ENCODE measurements at places on chromosomes 5 and 9. TPM values are rescaled to one million over a fixed set of nuclear protein-coding genes. Genes with fewer than 3 reads are reported as not detected.

- no peak for DNase-seq
Measured at GRCh38 chr9:70111641-70112236, 68.1 kb downstream of the MAMDC2 start.

DNA sequence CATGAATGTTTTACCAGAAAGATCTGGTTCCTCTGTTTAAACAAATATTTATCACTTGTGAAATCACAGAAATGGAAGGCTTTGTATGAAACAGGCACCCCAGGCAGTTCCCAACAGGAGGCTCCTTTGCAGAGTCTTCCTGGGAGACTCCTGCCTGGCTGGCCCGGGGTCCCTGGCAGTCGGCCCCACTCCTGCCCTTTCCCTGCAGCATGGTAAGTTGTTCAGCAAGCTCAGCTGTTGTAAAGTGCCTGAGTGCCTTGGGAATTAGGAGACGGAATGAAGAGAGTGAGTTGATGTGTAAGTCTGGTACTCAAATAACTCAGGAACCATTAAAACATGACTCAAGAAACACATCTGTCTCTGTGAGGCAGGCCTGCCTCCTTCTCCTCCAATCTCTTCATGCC is 17.5 kb upstream of the LHFPL2 start:
- DNase-seq: no peak

DNA sequence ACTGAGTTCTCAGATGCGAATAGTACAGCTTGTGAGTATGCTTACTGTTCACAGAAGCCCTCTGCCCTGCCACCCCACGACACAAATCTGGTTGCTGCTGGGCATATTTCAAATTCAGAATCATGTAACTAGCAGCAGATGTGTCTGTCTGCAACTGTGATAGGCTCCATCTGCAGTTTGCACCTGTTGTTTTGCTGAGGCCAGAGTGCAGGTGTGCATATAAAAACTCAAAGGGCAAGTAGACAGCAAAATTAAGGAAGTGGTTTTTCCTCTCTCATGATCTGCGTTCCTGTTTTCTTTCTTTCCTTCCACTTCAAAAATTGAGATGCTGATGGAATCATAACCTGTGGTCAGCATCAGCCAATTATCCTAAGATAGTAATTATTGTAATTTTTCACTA is 1000.5 kb downstream of the PTPRD start:
- DNase-seq: no peak

GRCh38 chr9:79928661-79929223 is 357.0 kb downstream of the TLE4 start:
- DNase-seq: no peak

DNA sequence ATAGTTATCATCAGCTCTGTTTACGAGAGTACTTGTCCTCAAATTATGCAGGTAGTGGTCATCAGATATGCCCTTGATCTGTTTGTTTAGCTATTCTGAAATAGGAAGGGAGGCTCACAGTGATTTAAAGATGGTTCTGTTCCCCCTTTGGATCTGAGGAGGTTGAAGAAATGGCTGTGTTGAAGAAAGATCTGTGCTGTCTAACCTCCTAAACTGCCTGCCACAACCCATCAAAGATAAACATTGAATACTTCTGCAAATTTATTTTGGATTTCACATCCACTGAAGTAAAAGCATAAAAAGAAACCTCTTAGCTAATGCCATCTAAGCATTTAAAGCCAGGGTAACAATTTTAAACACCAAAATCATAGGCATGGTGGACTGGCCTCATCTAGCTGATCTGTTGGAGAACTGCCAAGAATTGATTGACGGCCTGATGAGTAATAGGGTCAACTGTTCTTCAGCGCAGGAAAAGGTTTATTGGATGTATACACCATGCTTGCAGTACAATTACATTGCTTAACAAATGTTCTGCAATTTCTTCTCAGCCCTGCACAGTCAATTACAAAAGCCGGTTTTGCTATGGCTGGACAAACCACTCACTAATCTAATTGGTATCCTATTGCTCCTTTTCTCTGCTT is 97.6 kb downstream of the SEMA6A start:
- no peak for DNase-seq

DNA sequence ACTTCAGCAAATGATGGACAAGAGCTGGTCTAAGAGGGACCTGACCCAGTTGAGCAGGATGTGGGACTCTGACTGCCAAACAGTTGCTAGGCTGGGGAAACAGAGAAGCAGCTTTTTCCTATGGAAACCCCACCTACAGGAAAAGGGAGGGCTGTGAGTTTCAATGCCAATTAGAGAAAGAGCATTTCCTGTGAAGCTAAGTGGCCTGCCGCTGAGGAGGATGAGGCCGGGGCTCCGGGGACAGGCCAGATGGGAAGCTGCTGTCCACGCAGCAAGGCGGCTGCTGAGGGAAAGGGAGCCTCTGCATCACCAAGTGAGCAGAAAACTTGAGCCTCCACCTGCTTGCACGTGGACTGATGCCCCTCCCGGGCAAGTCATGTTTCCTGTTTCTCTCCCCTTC is at the start of gene PCDH12:
Gene PCDH12, minus strand, starts transcription at position 90 of the 400 bp plus-strand sequence. CDS start 351 bp downstream, outside the sequence.
- DNase-seq: peak; percentile 65

- no peak for DNase-seq
Measured at GRCh38 chr9:77772646-77773045, 124.5 kb upstream of the GNA14 start.

- no peak for DNase-seq
Measured at GRCh38 chr9:3736161-3736560, 210.4 kb upstream of the RFX3 start.

GRCh38 chr5:159061834-159062474 is 37.8 kb downstream of the EBF1 start:
- DNase-seq: no peak

- no peak for DNase-seq
Measured at GRCh38 chr9:126388964-126389708, 62.5 kb downstream of the MVB12B start.

- no peak for DNase-seq
Measured at GRCh38 chr5:6676702-6677101, 36.5 kb upstream of the TENT4A start.

DNA sequence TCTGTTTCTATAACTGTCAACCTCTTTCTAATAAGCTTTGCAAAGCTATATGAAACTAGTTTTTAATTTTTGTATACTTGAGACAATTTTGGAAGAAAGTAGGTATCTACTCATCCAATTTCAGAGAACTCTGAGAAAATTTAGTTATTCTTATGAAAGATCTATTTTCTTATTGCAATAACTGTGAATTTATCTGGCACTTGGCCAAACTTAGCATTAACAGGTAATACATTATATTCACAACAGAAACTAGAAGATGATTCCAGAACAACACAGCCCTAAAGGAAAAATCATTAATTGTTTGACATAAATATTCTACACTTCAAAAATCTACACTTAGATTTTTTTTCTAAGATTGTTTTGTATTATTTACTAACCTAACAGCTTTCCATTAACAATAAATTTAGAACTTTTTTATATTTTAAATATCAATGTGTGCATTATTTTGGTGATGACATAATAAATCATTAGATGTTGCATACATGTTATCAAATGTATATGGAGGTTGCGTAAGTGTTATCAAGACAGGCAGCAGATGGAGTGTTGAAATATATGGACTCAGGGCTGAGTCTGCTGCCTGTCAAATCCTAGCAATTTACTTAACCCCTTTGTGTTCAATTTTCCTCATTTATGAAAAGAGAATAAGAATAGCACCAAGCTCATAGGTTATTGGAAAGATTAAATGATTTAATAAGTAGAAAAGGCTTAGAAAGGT is 141.8 kb downstream of the MUSK start:
- DNase-seq: no peak

DNA sequence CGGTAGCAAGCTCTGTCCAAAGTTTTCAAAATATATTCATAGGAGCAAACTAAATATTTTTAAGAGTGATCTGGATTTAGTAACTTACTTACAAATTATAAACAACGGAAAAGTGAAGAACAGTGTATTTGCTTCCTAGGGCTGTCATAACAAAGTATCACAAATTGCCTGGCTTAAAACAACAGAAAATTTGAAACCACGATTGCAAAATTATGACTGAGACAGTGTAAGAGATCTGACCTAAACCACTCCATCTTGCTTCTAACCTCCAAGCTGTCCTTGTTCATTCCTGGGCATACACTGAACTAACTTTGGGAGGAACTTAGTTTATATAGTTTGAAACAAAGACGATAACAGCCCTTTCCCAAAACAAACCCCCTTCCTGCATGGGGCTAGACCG is 202.0 kb upstream of the CDH6 start:
- no peak for DNase-seq

DNA sequence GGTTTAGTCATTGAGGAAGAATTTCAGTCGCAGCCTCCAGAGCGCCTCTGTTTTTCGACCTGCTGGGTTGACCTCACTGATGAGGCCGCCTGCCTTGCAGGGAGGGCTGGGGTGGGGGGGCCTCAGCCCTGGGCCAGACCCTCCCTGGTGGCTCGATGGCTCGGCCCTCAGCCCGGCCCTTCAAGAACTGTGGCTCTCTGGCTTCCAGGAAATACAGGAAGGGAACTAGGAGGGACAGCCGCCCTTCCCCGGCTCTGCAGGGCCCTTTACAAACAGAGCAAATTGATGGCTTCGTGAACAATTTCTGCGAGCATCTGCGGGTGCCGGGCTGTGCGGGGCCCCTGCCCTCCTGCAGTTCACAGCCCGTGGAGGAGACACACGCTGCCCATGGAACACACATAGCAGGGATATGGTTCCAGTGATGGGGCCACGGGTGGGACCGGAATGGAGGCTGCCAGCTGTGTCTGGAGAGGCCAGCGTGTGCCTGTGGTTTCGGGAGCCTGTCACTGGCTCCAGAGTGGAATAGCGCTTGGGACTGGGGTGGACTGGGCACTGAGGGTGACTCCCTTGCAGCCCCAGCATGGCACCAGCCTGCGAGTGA is 39.6 kb downstream of the COL5A1 start:
- DNase-seq: no peak

- DNase-seq: no peak
Measured at GRCh38 chr5:154147666-154148065, 42.9 kb upstream of the GALNT10 start.

GRCh38 chr9:13524245-13524644 is 244.8 kb upstream of the MPDZ start:
- no peak for DNase-seq

GRCh38 chr5:143534761-143535154 is 131.3 kb upstream of the NR3C1 start:
- DNase-seq: no peak

DNA sequence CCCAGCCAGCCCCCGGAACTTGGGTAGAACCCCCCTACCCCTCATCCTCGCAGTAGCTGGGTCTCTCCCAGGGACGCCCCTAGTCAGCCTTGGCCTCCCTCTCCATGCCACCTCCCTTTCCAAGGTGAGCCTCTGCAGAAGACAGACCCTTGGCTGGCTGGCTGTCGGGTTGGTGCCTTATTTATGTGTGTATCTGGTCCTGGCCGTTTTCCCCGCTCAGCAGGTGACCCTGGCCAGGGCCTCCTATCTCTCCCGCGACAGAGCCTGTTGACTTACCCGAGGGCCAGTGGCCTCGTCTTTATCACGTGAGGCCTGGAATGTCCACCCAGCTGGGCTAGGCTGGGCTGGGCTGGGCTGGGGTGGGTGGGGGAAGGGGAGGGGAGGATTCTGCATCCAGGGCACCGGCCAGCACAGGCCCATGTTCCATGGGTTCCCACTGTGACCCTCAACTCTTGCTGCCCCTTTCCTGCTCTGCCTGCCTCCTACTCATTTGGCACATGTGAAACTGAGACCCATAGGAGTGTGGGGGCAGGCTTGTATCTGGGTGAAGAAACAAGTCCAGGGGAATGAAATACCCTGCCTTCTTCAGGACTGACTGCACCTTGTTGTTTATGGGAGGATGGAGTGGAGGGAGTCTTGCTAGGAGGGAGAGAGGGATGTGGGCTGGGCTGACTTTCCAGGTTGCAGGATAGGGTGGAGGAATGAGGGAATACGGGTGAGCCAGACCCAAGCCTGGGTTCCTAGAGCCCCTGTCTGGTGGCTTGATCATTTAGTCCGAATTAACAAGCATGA is 3.1 kb downstream of the CXXC5 start:
- DNase-seq: no peak

DNA sequence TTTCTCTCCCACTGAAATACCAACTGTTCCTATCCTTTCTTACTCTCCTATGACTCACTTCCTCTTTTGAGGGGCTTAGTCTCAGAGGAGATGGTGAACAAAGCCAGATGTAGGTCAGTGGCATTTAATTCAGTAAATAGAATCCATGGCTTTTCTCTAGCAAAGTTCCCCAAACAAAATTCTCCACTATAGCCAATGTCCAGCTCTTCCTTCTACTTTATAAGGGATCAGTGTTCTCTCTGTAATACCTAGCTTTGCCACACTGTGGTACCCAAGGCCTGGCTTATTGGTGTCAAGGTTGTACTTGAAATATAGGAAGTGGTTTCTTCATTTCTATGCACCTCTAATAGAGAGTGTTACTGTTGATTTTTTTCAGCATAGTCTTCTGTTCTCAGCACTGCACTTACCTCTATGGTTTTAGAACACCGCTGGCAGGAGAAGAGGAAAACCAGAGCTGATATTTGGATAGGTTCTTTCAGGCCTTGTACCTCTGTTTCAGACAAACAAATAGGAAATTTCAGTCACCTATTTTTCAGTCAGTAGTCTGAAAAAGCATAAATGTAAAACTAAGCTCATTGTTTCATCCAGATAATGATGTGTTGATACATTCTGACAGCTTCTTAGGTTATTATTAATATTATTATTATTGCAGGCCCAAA is 40.6 kb upstream of the ITGA2 start:
- DNase-seq: peak; percentile 72

DNA sequence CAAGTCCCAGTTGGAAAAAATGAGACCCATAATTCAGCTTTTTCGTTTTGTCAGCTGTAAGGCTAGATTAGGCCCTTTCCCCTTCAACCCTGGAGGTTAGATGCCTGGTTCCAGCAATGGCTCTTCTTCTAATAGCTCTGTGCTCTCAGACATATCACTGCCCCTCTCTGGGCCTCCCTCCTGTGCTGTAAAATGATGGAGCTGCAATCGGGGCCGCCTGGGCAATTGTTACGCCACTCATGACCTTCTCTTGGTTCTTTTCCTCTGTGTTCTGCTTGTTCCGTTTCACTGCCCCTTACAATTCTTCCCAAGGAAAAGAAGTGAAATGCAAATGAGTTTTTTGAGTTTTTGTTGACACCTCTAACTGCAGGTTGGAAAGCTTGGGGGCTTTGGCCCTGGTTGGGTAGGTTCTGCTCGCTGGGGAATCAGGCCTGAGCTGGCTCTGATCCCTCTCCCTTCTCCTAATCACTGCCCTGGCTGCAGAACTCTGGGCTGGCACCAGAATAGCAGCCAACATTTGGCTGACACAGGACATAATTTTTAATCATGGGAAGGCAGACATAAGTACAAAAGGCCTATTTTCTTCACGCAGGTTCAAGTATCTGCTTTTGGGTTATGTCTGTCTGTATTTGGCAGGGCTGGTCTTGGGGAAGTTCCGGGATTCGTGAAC is 110.9 kb downstream of the FOXD1 start:
- no peak for DNase-seq

- no peak for DNase-seq
Measured at GRCh38 chr5:165757791-165758190, 2252.4 kb downstream of the MAT2B start.

The PCDHA7 gene
- total RNA-seq: 0.33 TPM

The CYLC2 gene
- not detected for total RNA-seq

The SMC2 gene
- total RNA-seq: 36.8 TPM

The IFNE gene
- total RNA-seq: 0.92 TPM

The MRPL22 gene
- 62.6 TPM for total RNA-seq

The RARS1 gene
- total RNA-seq: 148 TPM

The FRMD3 gene
- 17.2 TPM for total RNA-seq

The RFX3 gene
- total RNA-seq: 2.8 TPM

The TMEM252 gene
- total RNA-seq: not detected

The ARL14EPL gene
- 0.39 TPM for total RNA-seq

The OR1Q1 gene
- total RNA-seq: not detected

The PCDHB15 gene
- 0.95 TPM for total RNA-seq
